ENCODE measurements at places on chromosomes 16 and 17.

GRCh38 chr17:60964160-60964559 is 286.5 kb downstream of the BCAS3 start:
- DNase-seq, result no peak

- DNase-seq, result peak; percentile 61
These were observed 3.3 kb upstream of the CDK5R1 start for GRCh38 chr17:32483451-32484019.

GRCh38 chr16:72744076-72744793 is 303.7 kb downstream of the ZFHX3 start:
- no peak for DNase-seq

GRCh38 chr16:8376430-8376829 is 213.9 kb downstream of the TMEM114 start:
- DNase-seq, result no peak

- DNase-seq, result no peak
These were observed 121.6 kb upstream of the HS3ST4 start for GRCh38 chr16:25570131-25570530.

DNA sequence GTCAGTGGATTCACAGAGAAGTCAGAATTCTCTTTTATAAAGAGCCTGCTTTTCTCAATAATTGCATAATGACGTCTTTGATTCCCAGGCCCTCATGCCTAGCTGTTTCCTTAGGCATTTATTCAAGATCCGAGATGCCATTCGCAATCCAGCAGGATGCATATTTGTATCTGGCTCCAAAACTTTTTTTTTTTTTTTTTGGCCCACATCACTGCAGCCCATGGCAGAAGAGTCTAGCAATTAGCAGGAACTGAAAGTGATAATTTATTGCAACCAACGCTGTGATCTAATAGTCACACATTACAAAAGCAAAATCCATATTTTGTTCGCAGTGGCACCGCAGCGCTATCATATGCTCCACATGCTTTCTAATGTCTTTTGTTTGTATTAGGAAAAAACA is 503.4 kb downstream of the MAF start:
- DNase-seq, result no peak

DNA sequence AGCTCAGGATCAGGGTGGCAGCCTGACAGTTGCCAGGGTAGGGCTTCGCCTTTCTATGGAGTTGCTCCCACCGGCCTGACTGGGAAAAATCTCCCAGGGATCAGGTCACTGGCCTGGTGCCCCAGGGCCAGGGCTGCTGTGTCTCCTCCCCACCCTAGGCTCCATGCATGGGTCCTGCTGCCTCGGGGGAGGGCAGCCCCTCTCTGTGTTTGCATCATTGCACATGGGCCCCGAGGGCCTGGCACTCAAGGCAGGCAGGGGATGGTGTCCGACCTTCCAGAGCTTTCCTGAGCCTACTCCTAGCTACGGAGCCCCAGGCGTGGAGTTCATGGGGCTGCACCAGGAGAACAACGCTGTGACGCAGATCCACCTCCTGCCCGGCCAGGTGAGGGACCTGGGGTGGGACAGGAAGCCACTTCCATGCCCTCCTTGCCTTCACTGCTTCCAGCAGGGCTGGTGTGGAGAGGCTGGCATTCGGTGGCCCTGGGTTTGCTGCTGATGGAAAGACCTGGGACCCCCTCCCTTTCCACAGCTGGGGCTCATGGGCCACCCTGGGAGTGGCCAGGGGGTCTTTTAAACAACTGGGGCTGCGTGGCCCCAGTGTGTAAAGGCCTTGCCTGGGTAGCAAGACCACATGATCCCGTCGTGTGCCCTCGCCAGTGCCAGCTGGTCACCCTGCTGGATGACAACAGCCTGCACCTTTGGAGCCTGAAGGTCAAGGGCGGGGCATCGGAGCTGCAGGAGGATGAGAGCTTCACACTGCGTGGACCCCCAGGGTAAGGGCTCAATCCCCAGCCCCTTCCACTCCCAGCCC is 29.5 kb upstream of the MYO15B start:
- no peak for DNase-seq

GRCh38 chr17:54992797-54993639 is 24.5 kb downstream of the STXBP4 start:
- no peak for DNase-seq

DNA sequence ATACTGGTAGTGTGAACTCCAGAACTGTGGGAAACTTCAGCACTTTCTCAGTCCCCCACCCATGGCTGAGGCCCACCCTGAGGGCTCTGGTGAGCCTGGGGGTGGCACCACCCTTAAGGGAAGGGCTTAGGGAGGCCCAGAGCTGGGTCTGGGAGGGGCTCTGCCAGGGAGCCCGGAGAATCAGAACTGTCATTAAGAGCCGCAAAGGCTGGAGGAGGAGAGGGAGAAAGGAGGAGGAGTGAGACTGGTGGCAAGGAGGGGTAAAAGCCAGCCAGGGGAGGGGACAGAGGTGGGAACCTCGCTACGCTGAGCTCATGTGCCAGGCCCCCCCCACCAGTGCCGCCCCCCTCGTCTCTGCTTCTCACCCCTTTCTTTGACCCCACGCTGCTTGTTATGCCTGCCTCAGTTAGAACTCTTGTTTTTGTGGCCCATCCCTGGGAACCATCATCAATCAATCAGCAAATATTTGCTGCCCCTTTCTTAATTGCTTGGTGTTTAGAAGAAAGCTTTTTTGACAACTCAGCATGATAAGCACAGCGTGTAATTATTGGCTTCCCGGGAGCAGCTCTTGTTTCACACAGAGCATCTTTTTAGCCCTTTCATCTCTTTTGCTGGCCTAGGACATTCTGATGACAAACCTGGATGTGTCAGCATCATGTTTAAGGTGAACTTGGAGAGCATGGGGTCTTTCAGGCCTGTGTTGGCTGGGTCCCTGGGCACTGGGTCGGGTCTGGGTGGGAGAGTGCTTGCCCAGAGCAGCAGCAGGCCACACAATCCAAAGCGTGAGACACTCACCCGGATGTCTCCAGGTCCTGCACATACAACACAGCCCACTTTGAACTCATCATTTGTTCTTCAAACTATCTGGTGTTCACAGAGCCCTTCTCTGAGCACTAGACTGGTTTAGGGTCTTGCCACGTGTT is 77.7 kb downstream of the NETO2 start:
- no peak for DNase-seq
